ENCODE measurements at places on chromosomes 5 and 9.

- DNase-seq = no peak
Measured at GRCh38 chr9:128416432-128417019, 4.1 kb upstream of the CERCAM start.

DNA sequence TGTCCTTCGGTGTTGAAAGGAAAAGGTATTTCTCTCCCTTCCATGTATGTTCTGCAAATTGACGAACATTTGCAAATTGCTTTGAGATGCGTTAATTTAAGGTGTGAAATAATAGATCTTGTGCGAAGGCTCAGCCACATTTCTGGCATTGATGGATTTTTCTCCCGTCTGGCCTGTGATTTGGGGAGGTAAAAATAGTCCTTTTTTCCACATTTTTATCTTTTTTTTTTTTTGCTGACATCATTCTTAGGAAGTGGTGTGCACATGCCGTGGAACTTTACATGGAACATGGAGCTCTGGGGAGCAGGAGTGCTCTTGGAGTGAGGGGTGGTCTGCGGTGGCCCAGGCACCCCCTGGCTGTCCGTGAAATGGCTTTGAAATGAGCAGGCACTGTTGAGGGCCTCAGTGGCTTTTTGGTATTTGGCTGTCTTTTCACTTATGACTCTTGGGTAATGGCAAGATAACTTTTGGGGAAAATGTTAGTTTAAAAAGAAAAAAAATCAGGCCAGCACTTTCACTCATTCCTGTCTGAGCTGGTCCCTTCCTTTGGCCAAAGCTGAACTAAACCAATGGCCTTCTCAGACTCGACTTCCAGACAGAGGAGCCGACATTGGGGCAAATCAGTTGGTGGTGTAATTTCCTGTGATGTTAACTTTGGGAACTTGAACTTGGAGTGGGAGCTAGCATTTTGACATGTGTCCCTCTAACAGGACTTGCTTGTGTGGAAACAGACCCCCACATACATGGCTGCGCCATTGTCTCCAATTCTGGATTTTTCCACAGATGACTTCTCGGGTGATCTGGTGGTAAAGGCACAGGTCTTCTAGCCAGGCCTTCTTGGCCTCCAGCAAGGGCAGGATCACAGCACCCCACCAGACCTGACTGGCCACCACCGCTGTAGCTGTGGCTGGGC, 4.2 kb downstream of the NEK6 start:
- no peak for DNase-seq

DNA sequence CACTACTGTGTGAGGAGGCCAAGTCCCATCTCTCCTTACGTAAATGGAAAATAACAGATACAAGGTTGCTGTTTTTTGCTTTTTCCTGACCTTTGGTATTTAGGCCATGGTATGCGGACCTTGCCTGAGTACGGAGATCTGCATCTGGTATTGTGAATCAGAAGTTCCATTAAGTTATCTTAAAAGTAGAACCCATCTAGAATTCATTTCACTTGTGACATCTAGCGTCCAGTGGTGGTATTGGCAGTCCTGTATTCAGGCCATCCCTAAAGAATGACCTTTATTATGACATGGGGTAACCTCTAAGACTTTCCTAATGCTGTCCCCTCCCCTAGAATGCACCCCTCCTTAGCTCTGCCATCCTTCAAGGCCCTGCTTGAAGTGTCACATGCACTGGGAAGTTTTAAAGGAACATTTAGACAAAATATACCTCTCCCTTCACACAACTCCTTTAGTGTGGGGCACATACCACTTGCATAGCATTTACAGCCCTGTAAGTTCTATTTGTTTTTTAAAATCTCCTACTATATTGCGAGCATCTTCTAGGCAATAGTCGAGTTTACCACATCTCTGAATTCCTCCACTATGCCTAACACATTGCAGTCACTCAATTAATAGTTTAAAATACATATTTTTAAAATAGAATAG, 1.9 kb upstream of the SPDL1 start:
- peak; percentile 43 for DNase-seq

DNA sequence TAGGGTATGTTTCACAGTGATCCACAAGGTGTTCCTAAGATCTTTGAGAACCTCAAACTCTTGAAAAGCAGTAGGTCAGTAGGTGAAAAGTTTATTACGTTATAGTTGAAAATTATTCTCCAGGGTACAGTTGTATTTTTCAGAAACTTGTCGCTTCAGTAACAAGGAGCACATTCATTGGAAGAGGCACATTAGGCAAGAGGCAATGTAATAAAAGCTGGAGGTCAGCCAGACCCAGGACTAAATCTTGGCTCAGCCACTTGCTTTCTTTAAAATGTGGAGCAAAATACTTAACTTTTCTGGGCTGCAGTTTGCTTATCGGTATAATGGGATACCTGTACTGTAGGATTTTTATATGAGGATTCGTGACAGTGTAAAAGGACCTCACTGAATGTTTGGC, 45.6 kb downstream of the TLE4 start:
- no peak for DNase-seq

DNA sequence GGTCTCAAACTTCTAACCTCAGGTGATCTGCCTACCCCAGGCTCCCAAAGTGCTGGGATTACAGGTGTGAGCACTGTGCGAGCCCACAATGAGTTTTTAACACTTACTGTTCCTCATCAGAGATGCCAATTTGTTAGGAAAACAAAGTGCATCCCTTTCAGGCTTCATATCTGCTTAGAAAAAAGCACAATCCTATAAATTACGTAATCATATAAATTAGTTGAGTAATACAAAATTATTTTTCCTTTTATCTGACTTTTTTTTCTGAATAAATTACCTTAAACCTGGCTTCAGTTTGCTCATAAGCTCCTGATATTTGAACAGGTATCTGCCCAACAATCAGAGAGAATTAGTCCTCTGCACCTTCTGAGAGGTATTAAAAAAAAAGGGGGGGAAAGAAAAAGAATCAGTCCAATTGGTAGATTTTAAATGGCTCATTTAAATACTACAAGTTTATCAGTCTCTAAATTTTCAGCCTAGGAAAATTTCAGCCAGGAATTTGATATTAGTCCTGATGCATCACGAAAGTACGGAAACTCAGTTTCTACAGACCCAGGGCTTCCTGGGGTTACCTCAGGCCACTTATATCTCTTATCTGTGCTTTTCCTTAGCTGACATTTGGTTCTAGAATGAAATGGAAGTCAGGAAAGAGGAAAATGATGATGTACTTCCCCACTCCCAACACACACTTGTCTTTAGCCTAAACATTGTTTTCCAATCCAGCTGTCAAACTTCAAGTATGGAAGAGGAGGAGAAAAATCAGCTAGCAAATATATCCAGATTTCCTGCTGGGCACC, 26.8 kb downstream of the ITGA1 start:
- no peak for DNase-seq

GRCh38 chr5:178223828-178224335, 8.7 kb downstream of the PHYKPL start:
- DNase-seq = no peak

- DNase-seq = peak; percentile 44
Measured at GRCh38 chr5:140145818-140146522, 20.2 kb downstream of the IGIP start.

DNA sequence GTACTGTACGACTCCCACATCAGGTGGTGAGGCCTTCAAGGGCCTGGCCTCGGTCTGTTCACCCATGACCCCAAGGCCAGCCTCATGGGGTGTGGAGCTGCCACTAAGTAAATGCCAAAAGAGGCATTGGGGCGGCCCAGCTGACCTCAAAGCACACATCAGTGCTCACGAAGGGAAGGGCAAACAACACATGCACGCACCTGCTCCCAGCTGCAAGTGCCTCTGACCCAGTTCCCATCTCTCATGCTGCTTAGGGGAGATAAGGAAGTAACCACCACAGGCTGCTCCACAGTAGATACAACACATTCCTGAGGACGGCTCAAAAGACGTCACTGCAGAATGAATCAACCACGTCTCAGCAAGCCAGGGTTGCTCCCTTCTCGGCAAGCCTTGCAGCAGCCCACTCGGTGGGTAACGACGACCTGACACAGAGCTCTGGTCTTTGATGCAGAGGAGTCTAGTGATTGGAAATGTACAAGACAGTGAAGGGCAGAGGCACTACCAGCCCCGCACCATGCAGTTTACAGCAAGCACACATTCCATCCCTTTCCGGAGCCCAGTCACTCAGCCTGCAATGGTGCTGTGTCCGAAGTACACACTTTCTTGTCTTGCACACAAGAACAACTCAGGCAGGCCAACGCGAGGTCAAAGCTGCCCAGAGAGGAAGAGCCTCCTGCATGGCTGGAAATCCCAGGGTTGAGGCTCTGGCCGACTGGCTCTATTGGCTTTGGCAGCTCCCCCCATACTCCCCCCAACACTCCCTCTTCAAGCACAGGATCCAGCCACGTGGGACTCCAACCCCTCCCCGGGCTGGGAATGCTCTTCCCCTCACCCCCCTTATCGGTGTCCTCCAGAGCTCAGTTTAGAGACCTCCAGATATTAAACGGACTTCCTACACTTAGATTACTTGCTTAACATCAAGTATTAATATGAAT, 31.8 kb downstream of the FABP6 start:
- no peak for DNase-seq

DNA sequence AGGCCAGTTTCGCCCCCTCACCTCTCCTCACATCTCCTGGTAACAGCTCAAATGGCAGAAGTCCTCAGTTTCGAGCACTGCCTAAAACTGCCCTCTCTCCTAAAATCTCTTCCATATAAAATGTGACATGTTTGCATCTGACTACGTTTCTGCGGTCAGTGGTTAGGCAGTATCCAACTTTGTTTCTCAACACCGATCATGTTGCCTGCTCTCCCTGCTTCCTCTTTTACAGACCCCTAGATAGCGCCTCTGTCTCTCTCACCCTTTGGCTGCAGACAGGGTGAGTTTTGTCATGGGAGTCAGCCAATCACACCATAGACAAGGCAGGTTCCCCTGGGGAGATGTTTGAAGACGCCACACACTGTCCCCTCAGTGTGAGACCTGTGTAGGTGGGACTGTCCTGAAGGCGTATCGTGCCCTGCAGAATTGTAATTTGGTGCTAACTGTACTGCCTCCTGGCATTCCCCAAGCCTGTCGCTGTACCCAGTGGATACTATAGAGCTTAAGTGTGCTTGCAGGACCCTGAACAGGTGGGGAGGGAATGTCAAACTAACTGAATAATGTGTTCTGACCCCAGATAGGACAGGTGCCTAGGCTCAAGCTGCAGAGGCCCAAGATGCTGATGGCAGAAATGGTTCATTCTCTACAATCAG, 1.1 kb downstream of the HEXB start:
- DNase-seq = no peak

DNA sequence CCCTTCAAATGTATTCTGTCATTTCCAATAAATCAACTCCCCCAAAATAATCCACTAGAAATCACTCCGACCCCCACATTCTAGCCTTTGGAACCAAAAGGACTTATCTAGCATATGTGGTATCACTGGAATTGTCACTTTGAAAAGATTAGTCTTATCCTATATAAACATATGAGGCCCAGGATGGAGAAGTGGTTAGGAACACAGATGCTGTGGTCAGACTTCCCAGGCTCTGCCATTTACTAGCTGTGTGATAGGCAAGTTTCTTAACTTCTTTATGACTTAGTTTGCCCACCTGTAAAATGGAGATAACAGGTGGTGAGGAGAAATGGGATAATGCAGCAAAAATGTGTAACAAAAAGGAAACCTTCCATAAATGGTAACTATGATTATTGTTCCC, 62.0 kb upstream of the GLRX start:
- DNase-seq = no peak

GRCh38 chr9:121169094-121169601, 32.5 kb downstream of the RAB14 start:
- DNase-seq = no peak

DNA sequence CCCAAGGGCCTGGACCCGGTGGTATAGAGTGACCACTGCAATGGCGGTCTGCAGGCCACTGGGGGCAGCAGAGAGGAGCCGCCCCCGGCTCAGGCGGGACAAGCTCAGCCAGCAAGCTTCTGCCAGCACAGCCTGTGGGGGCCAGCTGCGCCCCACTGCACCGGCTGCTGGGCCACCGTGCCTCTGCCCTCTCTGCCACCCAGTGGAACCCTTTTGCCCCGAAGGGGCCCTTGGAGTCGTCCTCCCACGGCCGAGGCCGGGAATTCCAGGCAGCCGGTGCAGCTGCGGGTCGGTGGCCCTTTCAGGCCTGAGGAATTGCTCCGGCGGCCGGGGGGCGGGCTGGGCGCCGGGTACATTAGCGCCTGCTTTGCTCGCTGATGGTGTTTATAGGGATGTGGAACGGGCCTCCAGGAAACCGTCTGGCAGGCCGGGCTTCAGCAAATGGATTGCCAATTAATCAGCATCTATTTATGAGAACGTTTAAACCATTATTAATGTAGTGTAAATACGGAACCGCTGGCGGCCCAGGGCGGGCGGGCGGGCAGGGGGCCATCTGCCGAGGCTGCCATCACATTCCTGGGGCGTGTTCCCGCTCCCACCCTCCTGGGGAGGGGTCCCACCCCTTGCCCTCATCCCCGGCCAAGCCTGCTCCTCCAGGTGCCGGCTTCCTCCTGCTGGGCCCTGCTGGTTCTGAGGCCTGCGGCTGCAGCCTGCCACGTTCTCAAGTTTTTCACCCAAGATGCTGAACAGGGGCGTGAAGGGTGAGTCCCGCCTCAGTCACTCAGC, 127.4 kb downstream of the BARX1 start:
- peak; percentile 66 for DNase-seq

DNA sequence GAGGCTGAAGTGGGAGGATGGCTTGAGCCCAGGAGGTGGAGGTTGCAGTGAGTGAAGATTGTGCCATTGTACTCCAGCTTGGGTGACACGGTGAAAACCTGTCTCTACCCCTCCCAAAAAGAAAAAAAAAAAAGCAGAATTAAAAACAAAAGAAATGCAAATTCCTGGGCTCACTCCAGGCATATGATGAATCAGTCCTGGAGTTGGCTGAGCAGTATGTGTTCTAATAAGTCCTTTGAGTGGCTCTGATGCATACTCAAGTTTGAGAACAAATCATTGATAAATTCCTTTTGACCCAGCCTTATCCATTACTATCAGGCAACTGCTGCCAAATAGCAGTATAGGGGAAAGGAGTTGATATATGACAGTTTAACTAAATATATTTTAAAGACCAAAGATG, 28.3 kb downstream of the UHRF2 start:
- no peak for DNase-seq

- DNase-seq = no peak
Measured at GRCh38 chr5:151793358-151793757, 21.6 kb downstream of the G3BP1 start.
